ENCODE measurements at places on chromosomes 7 and 10.
A peak's percentile ranks its signal among the peaks of the same experiment; 100 is the strongest.

DNA sequence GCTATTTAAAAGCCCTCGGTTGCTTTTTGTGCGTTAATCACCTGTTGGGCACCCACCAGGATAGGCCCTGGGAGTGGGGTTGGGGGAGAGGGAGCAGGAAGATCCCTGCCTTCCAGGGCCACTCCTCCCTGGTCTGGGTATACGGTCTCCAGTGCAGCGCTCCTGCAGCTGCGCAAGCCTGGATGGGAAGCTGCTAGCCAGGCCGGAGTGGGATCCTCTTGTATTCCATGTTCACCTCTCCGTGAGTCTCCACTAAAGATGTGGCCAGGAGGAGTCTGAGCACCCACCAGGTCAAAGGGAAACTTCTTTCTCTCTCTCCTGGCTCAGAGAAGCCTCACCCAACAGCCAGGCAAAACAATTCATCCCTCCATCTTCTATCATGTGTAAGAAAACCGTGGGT, 78.8 kb upstream of the ANLN start:
- no peak for DNase-seq

DNA sequence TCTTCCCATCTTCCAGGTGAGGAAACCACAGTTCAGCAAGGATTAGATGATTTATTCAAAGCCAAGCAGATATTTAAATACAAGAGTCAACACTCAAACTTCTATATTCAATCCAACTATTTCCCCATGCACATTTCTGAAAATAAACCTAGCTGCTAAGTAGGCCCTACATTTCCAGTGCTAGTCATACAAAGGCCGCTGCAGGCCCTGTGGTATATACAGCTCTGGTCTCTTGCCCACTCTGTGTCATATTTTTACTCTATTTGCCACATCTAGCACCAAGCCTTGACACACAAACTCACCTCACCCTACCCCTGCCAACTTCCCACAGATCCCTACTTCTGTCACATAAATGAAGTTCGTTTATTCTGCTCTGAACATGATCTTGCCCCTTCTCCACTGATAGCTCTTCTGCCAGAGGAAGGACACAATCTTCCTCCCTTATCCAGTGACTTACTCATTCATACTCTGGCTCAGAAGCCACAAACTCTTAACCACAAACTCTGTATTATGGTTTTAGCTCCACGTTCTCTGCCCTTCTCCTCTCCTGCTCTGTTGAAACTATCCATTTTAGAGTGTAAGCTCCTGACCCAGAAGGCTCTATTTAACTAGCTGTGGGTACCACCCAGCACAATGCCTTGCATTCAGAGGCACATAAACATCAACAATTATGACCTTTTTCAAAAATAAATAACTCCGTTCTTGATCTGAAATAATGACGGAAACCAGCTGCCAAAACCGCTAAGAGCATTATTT, 180.7 kb downstream of the CPEB3 start:
- no peak for DNase-seq

DNA sequence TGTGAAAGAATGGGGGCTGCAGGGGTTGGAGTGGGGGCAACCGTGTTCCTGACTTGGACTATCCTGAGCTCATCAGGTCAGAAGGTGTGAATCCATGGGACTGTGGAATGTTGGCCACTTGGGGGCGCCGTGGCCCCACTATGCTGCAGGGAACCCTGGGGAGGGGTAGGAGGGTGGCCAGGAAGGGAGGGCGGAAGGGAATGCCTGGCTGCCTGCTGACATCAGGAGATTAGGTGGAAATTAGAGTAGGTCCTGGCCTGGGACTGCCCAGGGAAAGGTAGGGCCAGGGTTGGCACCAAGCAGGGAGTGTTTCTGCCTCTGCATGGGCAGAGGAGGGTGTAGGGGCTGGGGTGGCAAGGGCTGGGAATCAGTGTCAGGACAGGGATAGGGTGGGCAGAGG, 65.8 kb upstream of the PRSS58 start:
- no peak for DNase-seq

DNA sequence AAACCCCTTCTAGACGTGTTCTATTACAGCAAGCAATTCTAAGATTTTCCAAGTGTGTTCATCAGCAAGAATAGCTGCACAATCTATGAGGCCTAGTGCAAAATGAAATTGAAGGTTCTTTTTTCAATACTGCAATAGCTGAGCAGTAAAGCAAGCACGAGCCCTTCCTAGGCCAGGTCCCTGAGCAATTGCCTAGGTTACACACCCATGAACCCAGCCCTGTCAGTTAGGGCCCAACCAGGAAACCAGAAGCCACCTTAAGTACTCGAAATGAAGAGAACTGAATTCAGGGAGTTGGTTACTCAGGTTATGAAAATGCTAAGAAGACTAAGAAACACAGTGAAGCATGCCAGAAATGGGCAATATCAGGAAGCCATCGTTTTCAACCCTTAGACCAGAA, 52.0 kb upstream of the VWC2 start:
- DNase-seq, result no peak

- no peak for DNase-seq
Observed at GRCh38 chr7:19407270-19407669, 262.0 kb upstream of the FERD3L start.

DNA sequence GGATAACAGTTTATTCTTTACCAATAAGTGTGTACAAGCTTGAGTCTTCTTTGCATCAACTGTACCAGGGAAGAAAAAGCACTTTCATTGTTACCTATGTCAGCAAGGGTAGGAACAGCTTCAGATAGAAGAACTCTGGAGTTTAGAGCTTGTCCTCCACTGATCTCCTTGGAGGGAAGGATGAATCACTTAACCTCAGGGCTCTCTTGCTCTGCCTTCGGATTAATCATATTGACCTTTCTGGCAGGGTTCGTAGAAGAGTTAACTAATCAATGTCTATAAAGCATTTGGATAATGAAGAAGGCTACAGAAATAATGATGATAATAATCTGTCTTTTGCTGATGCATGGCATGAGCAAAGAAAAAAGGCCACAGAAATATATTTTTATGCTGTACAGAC, 339.5 kb upstream of the TPK1 start:
- DNase-seq, result no peak

- no peak for DNase-seq
Observed at GRCh38 chr7:117472335-117472734, 7.5 kb upstream of the CFTR start.

- DNase-seq, result no peak
Observed at GRCh38 chr10:106560925-106561640, 603.4 kb downstream of the SORCS1 start.

DNA sequence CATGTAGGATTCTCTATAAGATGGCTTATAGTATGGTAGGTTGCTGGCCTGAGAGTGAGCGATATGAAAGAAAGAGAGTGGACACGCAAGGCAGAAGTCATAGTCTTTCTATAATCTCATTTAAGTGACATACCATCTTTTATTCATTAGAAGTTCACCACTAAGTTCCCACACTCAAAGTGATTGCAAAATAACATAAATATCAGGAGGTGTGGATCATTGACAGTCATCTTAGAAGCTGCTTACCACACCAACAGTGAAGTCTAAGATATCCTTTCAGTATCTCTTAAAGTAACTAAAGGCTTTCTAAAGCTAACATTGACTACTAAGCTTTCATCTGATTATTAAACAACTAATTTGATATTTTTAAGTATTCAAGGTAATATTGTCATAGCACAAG, 36.9 kb upstream of the GNAI1 start:
- no peak for DNase-seq

- no peak for DNase-seq
Observed at GRCh38 chr7:24346129-24346528, 62.1 kb downstream of the NPY start.

DNA sequence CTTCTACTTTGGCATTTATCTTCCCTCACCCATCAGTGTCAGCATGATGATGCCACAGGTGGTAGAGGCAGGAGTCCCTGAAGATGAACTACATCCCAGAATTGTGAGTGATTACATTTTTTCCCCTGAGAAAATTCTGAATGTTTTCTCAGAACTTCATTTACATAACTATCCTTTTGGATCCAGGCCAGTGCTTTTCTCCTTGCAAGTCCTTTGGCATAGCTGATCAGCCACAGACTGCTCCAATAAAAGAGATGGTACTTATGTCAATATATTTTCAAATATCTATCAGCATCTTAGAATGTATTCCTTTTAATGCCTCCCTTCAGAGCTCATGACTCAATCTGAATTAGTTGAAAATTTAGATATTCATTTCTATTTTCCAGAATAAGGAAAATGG, 135.5 kb downstream of the IQUB start:
- DNase-seq, result no peak

DNA sequence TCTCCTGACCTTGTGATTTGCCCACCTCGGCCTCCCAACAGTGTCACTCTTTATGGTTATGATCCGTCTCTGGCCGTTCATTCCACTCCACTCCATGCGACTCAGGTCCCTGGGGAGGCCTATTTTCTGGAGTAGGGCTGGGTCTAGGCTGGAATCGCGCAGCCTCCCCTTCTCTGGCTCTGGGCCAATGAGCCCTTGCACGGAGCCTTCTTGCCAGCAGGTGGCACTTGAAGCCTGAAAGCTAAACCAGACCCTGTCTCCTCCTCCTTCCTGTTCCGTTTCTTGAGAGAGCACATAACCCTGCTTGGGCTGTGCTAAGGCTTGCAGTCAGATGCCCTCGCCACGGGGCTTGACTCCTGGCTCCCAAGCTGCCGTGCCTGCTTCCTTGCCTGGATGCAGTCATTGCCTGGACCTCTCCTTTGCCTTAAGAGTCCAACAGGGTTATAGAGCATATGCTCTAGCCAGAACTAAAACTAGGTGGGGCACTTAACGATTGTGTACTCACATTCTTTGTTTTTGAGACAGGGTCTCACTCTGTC, 9.6 kb upstream of the DNAJB12 start:
- peak; percentile 84 for DNase-seq

DNA sequence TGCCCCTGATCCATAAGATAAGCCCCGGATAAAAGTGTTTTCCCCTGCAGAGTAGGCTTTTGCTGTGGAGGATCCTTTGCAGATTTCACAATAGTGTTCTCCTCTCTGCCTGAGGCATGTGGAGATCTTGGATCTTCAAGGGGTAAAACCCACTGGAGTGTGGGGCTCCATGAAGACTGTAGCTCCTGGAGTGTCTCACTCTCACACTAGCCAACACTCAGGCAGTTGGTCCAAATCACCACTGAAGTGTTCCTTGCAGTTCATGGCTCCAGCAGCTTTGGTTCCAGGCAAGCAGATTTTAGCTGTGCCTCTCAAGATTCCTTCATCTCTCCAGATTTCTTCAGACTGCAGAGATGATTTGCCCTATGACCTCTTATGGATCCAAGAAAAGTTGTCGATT, 665.3 kb downstream of the TNS3 start:
- DNase-seq, result no peak

- no peak for DNase-seq
Observed at GRCh38 chr7:8117195-8117594, 144.8 kb downstream of the ICA1 start.

DNA sequence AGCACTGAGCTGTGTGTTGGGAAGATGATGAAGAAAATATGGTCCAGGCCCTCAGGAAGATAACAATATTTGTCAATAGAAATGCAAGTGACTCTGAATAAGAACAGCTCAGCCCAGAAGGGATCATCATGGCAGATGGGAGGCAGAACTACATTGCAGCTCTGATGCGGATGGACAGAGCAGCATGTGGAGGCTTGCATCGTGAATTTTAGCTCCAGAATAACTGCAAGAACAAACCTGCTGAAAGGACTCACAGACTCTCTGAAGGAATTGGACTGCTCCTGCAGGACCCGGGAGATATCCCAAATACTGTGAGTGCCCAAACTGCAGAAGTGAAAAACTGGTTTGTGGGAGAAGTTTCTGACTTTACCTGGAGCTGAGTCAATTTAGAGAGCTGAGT, 80.6 kb upstream of the LAMB4 start:
- no peak for DNase-seq

GRCh38 chr7:13560441-13560840, 429.0 kb downstream of the ETV1 start:
- DNase-seq, result no peak

DNA sequence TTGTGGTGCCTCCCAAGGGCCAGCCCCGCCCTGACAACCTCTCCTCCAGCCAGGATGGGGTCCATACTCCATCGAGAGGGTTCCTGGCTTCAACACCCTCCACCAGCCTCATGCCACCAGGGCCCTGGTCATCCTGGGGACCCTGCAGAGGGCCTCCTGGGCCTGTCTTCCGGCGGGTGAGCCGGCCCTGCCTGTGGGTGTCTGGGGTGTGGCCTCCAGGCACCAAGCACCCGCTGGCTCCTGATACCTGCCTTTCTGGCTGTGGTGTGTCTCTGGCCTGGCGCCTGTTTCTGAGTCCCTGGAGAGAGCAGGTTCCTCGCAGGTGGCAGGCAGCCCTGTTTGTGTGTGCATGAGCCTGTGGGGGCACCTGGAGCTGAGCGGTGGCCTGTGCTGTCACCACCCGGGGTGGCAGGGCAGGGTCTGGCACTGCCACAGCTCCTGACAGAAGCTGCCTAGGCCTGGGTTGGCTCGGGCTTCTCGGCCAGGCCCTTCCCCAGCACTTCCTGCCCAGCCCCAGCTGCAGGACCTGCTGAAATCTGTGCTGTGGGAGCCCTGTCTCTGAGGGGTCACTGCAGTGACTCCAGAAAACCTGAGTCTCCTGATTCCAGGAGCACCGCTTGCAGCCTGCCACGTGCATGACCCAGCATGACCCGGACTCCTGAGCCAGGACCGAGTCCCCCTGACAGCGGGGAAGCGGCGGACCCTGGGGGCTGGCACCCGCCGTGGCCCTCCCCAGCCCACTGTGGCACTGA, 18.4 kb downstream of the ADAM8 start:
- DNase-seq, result peak; percentile 41
